ENCODE measurements at places on chromosomes 16 and 17. TPM values are rescaled to one million over a fixed set of nuclear protein-coding genes. Genes with fewer than 3 reads are reported as not detected.

NRN1L gene
- not detected for total RNA-seq

KRT27 gene
- total RNA-seq = not detected

DNAJA2 gene
- total RNA-seq = 56.7 TPM

DNA sequence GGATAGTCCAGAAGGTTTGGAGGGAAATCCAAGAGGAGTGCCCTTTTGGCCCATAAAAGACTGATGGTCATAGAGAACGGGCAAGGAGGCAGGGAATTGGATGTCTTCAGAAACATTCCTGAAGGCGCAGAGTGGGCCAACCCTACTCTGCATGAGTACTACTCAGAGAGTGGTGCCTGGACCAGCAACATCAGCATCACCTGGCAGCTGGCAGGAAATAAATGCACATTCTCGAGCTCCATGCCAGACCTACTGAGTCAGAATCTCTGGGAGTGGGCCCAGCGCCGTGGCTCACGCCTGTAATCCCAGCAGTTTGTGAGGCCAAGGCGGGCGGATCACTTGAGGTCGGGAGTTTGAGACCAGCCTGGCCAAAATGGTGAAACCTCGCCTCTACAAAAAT is 27.1 kb upstream of the SLC39A11 start:
- no peak for DNase-seq

MAP2K3 gene
- 50.9 TPM for total RNA-seq

BBS2 gene
- 27.7 TPM for total RNA-seq

CD300A gene
- total RNA-seq = not detected

- no peak for DNase-seq
Observed at GRCh38 chr16:11219178-11219577, 36.8 kb downstream of the SOCS1 start.

- DNase-seq = no peak
Observed at GRCh38 chr16:68626557-68626956, 18.6 kb upstream of the CDH3 start.

All from Caco-2 (cell line).